NCI-H1436 treated with DMSO at 0.1 percent for 48 hours (cell line): ENCODE measurements at places on chromosomes 6 and 20.

GRCh38 chr6:67812125-67812524, 823.0 kb upstream of the ADGRB3 start:
- DNase-seq, result no peak

DNA sequence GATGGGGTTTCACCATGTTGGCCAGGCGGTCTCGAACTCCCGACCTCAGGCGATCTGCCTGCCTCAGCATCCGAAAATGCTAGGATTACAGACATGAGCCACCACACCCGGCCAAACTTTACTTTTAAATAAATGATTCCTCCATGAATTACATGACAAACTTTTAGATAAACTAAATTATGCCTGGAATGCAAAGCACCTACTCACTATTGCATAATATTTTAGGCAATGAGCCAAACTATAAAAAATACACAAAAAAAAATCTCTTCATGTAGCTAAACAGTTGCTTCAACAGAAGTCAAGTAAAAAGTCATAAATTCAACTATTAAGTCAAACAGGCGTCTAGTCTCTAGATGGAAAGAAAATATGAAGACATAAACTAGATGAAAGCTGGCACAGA, 56.5 kb downstream of the PTPRK start:
- DNase-seq, result no peak

GRCh38 chr6:104218116-104218515, 641.6 kb downstream of the HACE1 start:
- DNase-seq, result no peak

GRCh38 chr6:110063594-110064263, 85.6 kb downstream of the GPR6 start:
- no peak for DNase-seq

DNA sequence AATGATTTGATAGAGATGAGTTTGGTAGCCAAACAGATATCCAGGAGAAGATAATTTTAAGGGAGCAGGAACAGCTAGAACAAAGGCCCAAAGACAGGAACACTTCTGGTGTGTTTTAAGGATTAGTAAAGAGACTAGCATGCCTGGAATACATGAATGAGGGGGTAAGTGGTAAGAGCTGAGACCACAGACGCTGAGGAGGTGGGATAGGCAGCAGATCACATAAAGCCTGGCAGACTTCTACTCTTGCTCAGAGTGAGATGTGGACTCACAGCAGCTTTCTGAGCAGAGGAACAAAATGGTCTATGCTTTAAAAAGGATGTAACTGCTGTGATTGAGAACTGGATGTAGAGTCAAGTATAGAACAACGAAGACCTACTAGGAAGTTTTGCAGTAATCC, 100.1 kb downstream of the EPHA7 start:
- no peak for DNase-seq

DNA sequence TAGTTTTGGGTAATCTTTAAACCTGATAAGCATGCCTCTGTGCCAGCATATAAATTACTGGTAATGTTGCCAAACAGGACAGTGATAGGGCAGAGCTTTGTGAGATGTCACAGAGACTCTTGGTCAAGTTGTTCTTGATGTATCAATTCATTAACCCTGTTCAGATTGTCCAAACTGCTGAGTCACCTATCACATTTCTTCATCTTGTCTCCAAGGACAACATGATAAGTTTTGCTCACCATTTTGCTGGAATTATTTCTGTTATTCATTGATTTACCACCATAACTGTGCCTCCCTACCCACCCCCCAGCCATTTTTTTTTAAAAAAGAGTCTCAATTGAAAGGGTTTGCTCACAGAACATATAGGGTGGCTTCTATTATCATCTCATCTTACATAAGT, 19.5 kb upstream of the GMNN start:
- DNase-seq, result no peak

- DNase-seq, result peak; percentile 53
These were observed 1.5 kb upstream of the GGT7 start for GRCh38 chr20:34874094-34874654.

GRCh38 chr6:19795211-19795610, 42.0 kb upstream of the ID4 start:
- no peak for DNase-seq

GRCh38 chr20:11918981-11919380, 1.3 kb downstream of the BTBD3 start:
- no peak for DNase-seq

- DNase-seq, result no peak
These were observed 28.7 kb downstream of the FKBP1A start for GRCh38 chr20:1364106-1364505.

DNA sequence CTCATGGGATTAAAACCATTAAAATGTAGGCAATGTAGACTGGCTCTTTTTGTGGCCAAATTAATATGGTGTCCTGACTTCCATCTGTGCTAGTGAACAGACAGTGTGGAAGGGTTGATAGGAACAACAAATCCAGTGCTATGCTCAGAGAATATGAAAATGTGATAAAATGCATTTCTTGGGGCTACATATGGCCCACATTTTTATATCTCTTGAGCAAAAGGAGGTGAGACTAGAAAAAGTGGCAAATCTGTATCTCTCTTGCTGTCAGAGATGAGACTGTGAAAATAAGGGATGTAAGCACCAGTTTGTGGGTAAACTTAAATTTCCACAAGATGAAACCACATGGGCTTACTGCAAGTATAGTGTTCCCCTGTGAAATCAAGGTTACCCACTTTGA, 162.1 kb downstream of the PHF3 start:
- no peak for DNase-seq

- no peak for DNase-seq
These were observed 55.3 kb downstream of the CTCFL start for GRCh38 chr20:57469418-57470211.

GRCh38 chr6:165814679-165815078, 151.6 kb upstream of the PDE10A start:
- DNase-seq, result no peak
